ENCODE measurements at places on chromosomes 3 and 15.

- no peak for DNase-seq
These were observed 388.7 kb upstream of the RGMA start for GRCh38 chr15:93477721-93478120.

DNA sequence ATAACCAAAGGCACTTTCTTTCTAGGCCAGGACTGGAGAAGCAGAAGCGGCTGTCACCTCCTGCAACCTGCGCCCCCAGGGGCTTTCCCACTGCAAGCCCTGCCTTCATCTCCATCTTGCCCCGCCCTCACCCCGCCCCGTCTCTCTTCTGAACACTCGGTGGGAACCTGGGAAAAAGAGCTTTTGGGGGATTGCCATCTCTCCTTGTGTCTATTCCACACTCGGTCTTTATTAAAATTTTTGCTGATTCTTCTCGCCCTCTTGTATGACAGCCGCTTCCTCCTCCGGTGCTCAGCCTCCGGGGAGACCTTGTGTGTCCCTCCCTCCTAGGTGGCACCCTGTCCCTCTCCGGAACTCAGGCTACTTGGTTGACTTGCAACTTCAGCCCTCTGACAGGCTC lies 41.9 kb upstream of the SPESP1 start:
- DNase-seq: peak; percentile 40

DNA sequence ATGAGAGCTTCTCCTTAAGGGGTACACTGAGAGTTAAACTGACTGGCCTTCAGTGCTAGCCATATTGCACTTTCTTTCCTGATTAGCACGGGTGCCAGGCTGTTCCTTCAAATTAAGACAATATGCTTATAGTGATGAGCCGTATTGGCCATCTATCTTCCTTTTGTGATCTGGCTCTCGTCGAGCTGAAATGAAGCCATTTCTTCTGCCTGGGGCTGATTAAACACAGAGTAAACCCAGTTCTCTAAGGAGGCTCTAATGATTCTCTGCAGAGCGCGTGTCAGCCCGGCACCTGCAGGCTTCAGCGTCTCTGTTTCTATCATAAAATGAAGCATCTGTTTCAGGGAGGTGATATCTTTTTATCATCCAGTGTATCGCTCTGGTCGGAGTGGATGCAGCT lies 107.5 kb upstream of the NR2F2 start:
- no peak for DNase-seq

DNA sequence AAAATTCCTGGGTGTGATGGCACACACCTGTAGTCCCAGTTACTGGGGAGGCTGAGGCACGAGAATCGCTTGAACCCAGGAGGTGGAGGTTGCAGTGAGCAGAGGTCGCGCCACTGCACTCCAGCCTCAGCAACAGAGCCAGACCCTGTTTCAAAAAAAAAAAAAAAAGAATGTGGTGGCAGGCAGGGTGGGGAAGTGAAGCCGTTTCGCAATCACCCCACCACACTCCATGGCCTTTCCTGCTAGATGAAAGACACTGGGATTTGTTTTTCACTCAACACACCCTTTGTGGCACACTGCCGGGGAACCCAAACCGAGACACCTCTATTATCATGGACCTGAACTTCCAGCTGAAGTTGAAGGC lies 172.4 kb upstream of the IQSEC1 start:
- DNase-seq: no peak

DNA sequence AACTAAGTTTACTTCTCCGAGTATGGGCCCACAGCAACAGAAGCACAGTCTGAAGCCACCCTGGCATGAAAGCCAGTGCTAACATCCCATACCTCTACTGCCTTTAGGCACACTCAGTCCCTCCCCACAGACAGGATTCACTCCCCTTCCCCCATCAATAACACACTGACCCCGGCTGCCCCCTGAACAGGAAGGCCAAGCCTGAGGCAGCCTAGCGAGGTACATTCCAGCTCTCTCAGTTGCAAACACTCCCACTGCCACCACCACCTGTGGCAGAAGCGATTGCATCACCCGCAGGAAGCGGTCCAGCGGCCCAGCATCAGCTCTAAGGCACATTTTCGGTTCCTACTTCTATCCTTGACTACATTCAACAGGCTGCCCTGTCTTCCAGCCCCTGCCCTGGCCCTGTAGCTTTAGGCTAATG lies 7.0 kb upstream of the BMF start:
- peak; percentile 53 for DNase-seq

DNA sequence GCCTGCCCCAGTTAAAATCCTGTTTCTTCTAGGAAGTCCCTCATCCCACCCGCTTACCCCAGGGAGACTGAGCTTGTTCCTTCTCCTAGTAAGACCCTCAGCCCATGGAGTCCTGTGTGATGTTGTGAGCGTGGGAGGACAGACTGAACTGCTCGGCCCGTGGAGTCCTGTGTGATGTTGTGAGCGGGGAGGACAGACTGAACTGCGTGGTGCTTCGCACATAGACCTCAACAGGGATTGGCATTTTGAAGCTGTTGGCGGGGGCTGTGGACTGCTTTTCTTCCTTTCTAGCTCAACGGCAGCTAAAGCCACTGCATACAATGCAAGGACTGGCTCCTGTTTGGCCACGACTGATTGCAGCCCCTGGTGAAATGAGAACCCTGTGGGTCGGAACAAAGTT lies 1.6 kb upstream of the SPTBN5 start:
- no peak for DNase-seq

- no peak for DNase-seq
These were observed 131.0 kb upstream of the UMPS start for GRCh38 chr3:124599147-124599765.

GRCh38 chr15:99907698-99908097 lies 174.5 kb upstream of the LYSMD4 start:
- DNase-seq: no peak

- DNase-seq: peak; percentile 7
These were observed 33.2 kb upstream of the GOLGA8B start for GRCh38 chr15:34616613-34617012.

GRCh38 chr15:41855261-41855961 lies 16.8 kb downstream of the PLA2G4B start:
- DNase-seq: no peak

- no peak for DNase-seq
These were observed 223.7 kb downstream of the PDZRN3 start for GRCh38 chr3:73401059-73401458.

GRCh38 chr15:66765478-66766281 lies 63.6 kb downstream of the SMAD6 start:
- DNase-seq: no peak

GRCh38 chr3:45311953-45312801 lies 76.2 kb upstream of the LARS2 start:
- DNase-seq: peak; percentile 28

- DNase-seq: no peak
These were observed 137.9 kb downstream of the PDCD6IP start for GRCh38 chr3:33936171-33936920.

GRCh38 chr15:74781431-74782258 lies at the start of gene CSK:
TSS of gene CSK (plus strand) at chr15:74782080. CDS start at chr15:74798298, 16,218 bp downstream.
- peak; percentile 96 for DNase-seq

GRCh38 chr3:132342610-132343009 lies 25.4 kb downstream of the ACP3 start:
- DNase-seq: no peak

DNA sequence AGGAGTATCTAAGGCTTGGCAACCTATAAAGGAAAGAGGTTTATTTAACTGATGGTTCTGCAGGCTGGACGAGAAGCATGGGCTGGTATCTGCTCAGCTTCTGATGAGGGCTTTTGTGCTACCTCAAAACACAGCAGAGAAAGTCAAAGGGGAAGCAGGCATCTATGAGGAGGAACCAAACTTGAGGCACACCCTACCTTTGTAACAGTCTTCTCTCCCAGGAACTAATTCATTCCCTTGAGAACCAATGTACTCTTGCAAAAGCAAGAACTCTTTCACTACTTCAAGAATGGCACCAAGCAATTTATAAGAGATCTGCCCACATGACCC lies 109.0 kb downstream of the CGGBP1 start:
- DNase-seq: no peak

DNA sequence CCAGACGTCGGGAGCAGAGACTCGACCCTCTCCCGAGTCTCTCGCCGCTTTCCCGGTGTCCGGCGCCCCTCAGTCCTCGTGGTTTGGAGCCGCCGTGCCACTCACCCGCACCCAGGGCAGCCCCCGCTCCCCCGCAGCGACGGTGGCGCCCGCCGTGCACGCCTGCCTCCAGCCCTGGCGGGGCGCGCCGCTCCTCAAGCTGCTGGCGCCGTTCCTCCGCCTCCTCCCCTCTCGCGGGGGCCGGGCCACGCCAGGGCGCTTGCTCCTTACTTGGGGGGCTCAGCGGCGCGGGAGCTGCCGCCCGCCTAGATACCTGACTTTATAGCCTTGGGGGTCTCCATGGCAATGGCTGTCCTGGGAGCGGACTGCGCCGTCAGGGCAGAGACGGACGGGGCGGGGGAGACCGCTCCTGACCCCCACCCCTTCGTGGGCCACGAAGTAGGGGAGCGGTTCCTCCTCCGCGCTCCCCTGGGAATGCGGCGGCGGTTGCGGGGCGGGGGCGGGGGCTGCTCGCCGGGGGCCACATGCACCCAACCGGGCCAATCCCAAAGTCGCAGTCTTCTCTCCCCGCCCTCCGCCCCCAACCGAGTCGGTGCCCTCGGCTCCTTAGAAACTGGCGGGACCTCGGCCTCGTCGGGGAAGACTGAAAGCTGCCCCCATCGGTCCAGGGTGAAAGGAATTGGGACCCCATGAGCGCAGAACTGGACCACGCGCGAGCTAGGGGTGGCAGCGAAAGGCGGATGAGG lies at the start of gene ANKRD63:
Gene ANKRD63 (minus strand): TSS at position 196 of the 746 bp plus-strand sequence. CDS start 478 bp downstream, outside the sequence.
- DNase-seq: no peak

DNA sequence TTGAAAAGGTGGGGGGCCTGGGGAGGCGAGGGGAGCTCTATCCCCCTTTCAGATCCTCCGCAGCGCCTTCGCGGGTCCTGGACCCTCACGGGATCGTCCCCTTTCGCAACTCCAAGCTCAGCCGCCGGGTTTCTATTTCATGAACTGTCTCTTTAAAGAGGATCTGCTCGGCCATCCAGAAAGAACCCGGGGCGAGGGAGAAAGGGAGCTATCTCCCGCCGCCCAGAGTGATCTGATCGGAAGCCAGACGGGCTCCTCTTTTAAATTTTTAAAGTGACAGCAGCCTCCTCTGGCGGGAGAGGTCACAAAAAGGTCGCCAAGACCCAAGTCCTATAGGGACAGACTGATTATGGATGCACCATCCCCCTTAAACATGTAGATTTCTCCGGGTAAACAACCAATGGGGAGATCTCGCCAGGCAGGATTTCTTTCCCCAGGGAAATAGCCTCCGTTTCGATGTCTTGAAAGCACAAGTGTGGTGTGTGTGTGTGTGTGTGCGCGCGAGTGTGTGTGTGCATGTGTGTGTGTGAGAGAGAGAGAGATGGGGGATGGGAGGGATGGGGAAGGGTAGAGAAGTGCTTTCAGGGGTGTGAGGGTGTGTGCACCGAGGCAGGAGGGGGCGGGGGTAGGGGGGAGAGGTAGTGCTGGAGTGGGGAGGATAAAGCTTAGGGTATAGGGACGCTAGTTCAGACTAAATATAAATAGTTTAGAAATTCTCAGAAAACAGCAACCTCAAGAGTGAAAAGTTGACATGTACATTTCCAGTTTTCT lies 516.1 kb downstream of the MECOM start:
- peak; percentile 71 for DNase-seq

- no peak for DNase-seq
These were observed 33.6 kb upstream of the LRRC3B start for GRCh38 chr3:26588931-26589330.

DNA sequence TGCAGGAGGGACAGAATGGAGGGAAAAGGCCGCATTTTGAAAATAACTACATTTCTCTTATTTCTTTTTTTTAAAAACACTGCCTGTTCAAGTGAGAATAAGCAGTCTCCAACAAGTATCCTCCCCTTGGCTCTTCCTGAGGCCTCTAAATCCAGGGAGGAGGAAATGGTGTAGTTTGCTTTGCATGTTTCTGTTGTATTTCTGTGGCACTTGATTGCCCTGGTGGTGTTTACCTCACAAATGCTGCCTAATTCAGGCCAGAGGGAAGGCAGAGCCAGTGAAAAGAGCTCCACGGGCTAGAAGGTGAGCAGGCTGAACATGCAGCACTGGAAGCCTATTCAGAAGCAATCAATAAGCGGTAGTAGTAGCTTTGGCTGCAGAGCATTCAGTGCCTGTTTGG lies 149.3 kb upstream of the ATP11B start:
- no peak for DNase-seq

DNA sequence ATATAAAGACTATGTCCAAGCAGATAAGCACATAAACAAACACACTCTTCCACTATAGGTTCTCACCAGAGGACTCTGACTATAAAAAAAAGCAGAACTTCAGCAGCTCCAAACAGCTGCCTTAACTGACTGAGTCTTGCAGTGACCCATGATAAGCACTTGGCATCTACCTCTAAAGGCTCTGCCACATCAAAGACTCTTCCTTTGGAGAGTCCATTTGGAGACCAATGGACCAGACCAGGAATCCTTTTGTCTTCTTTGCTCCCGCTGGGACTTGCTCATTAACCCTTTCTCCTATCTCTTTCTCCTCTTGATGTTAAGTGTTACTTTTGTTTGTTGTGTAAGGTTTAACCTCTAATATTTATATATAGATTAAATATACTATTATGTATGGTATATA lies 424.1 kb downstream of the RSL24D1 start:
- DNase-seq: peak; percentile 14

- no peak for DNase-seq
These were observed 10.6 kb upstream of the WNT7A start for GRCh38 chr3:13890377-13891016.

DNA sequence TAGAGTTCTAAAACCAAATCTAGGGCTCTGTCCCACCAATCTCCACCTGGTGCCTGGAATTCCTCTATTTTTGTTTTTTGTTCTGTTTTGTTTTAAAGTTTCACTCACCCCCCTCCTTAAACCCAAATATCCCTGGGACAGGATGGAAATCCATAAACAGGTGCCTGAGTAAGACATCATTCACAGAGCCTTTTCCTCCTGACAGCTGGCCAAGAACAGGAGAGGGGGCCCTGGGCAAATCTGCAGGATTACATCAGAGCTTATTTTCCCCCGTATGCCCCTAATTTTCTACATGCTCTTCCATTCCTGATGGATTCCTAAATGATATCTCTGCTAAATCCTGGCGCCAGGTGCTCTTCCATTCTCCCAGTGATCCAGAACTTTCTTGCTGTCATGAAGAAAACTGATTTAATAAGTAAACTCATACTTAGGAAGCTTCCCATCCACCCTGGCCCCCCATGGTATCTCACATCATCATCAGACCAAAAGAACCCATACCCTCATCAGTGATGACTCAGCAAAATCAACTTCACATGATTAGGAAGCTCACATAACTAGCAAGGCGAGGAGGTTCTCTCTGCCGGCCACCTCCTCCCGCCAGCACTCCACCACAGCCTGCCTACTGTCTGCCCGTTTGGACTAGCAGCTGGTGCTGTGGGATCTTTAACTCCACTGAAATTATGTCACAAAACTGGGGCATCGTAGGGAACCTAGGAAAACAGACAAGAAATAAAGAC lies 61.0 kb downstream of the LIPC start:
- no peak for DNase-seq

- no peak for DNase-seq
These were observed 51.5 kb downstream of the MAP4 start for GRCh38 chr3:47964740-47965139.

- DNase-seq: no peak
These were observed 27.6 kb upstream of the FAM3D start for GRCh38 chr3:58693940-58694850.
